WERI-Rb-1 (cell line): ENCODE measurements at places on chromosomes 6 and 20.

DNA sequence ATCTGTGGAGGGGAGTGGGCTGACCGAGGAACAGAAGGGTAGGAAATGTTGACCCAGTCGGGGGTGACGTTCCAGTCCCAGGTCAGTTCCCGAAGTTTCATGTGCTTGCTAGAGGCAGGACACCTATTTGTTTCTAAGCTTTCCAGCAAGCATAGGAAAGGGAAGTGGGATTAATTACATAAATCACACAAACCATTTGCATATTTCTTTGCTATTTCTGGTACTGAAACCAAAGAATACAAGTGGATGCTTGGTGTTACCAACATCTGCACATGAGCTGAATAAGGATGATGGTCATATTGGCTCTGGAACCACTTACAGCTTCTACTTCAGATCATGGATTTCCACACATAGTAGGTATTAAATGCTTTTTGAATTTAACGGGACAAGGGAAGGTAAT lies 546.5 kb downstream of the PRKN start:
- no peak for DNase-seq

DNA sequence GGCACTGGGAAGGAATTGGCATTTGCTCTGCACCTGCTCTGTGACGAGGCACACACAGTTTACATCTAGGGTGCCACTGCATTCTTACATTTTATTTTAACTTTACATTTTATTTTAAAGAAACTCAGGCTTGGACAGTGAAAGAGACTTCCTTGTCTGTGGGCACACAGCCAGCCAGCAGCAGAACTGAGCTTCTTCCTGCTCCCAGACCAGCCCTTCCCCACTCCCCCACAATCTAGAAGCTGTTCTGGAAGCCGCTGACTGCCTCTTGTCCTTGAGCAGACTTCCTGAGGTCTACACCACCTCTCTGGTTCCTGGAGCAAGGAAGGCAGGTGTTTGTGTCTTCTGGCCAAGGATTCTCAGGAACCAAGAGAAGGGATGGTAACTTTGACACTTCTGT lies 27.9 kb upstream of the CD93 start:
- no peak for DNase-seq

DNA sequence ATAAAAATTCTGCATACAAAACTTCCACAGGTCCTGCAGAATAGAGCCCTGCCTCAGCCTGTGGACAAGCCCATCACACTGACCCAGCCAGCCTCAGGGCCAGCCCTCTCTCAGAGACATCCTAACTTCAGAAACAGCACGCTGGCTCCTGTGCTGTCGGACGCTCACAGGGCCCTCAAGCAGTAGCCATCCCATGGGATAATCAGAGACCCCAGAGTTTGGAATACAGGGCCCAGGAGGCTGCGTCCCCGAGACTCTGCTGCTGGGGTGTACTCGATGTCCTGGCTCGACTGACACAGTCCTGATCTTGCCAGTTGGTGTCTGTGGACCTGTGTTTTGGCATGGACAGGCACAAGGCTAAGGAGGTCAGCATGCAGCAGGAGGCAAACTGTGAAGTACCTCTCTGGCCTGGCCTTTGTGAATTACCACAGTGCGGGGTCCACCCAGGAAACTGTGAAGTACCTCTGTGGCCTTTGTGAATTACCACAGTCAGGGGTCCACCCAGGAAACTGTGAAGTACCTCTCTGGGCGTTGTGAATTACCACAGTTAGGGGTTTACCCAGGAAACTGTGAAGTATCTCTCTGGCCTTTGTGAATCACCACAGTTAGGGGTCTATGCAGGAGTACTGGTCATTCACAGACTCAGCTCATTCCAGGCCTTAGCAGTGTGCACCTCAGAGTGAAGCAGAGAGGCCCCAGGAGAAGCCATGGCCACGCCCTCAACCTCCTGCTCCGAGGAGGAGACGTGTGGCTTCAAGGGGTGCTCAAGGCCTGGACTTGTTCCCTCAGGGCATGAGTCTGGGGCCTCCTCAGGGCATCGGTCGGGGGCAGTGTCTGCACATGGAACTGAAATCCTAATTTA lies 212.4 kb downstream of the SYNDIG1 start:
- no peak for DNase-seq

DNA sequence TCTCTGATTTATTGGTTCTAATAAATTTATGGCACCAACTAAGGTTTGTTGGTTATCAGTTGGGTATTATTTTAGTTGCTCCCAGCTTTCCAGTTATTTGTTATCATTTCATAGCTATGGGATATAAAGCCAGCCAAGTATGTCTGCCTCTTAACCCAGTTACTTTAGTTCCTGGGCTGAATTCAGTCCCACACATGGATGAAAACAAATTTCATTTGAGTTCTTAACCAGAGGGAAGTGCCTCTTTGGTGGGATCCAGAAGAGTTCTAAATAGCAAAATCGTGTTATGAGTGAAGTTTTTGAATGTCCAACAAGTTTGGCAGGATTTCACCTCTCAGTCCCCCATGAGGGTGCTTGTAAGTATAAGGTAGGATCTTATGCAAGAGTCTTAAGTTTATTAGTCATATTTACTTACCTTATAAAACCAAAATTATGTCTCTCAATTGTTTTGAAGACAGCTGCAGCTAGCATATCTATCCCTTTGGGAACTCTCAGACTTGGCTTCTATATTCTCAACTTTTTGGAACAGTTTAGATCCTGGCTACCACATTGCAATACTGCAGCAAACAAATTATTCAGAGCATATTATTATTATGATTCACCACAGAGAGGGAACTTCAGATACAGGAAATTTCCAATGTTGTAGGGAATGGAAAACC lies 683.6 kb downstream of the BCKDHB start:
- DNase-seq, result no peak

DNA sequence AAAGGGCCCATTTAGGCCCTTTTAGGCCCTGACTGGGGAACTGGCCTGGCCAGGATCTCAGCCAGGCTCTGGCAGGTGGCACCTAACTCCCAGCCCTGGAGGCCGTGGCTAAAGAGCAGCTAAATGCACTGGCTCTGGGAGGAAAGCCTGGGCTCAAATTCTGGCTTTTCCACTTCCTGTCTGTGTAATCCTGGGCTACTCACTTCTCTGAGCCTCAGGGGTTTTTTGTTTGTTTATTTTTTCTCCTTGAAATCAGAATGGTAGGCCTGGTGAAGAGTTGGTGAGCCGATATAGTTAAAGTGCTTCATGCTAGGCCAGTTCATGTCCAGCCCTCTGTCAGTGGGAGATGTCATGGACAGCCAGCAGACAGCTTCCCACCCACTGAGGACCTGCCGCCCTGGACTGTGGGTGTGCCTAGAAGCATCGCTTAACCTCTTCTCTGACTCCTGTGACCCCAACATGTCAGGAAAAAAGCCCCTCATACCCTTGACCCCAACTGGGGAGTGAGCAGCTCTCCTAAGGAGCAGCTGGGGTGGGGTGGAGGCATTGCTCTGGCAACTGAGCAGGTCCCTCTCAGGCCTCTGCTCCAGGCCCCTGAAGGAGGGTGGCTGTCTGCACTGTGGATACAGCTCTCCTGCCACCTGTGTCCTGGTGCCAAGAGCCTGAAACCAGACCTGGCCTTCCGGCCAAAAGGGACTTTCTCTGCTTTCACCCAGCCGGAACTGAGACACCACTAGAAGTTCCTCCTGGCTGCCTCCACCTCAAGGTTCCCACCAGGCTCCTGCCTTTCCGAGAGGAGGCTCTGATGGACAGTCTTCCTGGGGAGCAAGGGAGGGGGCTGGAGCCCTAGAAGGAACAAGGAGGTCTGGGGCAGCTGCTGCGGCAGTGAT lies 57.2 kb upstream of the MYL9 start:
- no peak for DNase-seq

DNA sequence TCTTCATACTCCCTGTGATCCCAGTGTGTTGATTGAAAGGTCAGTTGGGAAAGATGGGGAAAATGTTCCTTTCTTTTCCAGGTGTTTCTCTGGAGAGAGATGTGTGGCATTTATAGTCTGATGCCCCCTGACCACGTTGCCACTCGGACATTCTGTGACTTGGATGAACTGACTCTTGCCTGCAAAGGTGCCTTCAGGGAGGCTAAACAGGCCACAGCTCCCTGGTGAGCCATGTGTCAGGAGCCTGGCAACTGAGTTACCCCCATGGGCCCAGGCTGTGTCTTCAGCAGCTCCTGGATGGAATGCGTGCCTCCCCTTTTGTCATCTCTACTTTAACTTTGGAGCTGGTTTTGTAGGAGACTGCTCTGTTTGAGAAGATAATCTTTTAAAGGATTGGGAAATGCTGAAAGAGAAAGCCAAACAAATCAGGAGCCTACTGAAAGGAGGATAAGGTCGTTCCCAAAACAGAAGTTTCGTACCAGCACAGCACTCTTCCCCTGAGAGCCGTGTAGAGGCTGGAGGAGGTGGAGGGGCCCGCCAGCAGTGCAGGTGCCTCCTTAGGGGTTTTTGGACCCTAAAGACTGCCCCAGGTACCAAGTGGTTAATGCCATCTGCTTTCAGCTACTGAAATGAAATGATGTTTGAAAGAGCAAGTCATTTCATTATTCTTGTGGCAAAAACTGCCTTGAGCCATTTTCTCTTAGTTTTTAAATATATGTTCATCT lies 322.8 kb downstream of the ZFAND3 start:
- DNase-seq, result no peak

GRCh38 chr20:6956574-6956973 lies 189.1 kb downstream of the BMP2 start:
- no peak for DNase-seq
